ENCODE measurements at places on chromosomes 2 and 18.

DNA sequence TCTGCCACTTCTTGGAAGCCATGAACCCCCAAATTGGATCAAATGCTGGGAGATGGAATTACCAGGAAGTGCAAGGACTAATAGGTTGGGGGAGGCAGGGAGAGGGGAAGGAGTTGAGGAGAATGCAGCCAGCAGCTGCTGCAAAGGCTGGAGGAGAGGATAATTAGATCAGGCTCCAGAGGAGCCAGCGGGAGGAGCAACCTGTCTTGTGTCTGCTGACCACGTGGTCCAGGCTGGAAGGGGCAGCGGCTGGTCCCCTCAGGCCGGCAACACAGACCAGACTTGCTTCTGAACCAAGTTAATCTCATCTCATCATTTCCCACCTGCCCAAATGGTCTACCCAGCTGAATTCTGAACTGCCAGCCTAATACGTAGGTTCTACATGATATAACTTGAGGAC is 68.3 kb downstream of the MRO start:
- no peak for DNase-seq

DNA sequence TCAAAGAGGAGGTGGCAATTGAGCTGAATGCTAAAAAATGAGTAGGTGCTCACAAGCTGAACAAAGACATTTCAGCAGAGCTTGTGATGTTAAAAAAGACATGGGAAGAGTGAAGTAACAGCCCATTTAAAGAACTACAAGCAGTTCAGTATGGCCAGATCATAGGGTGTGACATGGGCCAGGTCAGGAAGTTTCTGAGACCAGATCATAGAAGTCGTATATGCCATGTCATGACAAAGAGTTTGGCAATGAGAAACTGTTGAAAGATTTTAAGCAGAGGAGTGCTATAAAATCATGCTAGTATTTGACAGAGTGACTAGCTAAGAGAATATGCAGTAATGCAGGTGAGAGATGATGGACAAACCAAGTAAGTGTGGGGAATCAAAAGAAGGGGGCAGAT is 7.3 kb upstream of the PELI1 start:
- no peak for DNase-seq

GRCh38 chr2:204321910-204322751 is 223.1 kb upstream of the PARD3B start:
- DNase-seq = no peak

- no peak for DNase-seq
Observed at GRCh38 chr18:48371854-48372602, 37.2 kb downstream of the ZBTB7C start.

- no peak for DNase-seq
Observed at GRCh38 chr2:238220892-238221521, 17.5 kb upstream of the ILKAP start.

GRCh38 chr2:43493954-43494353 is 101.9 kb downstream of the THADA start:
- no peak for DNase-seq

GRCh38 chr18:37383036-37383785 is 182.4 kb downstream of the CELF4 start:
- DNase-seq = no peak

- DNase-seq = no peak
Observed at GRCh38 chr2:42721898-42722297, 42.0 kb downstream of the OXER1 start.

Measured in stimulated activated CD8-positive, alpha-beta memory T cell treated with anti-CD3 and anti-CD28 coated beads, Interleukin-4, amount 100 ng/mL, for 1 hour (primary cell).